ENCODE measurements at places on chromosomes 5 and 9.

DNA sequence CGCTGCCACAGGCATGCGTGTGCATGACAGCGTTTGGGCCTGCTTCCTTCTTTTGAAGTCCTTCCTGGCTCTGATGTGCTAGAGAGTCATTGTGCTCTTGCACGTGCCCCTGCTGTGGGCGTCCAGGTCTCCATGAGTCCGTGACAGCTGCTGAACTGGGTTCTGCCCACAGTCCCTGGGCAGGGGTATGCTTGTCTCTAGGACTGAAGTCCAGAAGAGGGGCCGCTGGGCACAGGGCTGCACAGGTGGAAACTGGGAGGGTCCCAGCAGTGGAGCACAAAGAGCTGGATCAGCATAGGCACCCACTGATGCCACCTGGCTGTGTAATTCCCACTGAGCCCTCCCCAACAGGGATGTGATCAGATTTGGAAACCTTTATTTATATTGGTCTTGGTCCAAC is 169.4 kb downstream of the IRX2 start:
- DNase-seq = no peak

DNA sequence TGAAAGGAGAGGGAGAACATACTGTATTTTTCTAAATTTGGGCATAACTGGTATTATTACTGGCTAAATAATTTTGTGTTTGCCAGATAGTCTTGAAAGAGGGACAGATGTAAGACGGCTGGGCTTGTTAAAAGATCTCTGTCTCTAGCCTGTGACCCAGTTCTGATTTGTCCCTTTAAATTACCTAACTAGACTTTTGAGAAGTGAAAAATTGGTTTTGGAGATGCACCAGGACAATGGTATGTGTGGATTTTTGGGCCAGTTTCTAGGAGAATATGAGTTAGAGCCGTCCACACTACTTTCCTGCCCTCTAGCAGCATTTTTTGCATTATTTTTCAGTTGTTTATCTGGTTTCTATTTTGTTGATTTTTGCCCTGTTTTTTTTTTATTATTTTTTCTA is 33.5 kb downstream of the LNPEP start:
- DNase-seq = no peak

DNA sequence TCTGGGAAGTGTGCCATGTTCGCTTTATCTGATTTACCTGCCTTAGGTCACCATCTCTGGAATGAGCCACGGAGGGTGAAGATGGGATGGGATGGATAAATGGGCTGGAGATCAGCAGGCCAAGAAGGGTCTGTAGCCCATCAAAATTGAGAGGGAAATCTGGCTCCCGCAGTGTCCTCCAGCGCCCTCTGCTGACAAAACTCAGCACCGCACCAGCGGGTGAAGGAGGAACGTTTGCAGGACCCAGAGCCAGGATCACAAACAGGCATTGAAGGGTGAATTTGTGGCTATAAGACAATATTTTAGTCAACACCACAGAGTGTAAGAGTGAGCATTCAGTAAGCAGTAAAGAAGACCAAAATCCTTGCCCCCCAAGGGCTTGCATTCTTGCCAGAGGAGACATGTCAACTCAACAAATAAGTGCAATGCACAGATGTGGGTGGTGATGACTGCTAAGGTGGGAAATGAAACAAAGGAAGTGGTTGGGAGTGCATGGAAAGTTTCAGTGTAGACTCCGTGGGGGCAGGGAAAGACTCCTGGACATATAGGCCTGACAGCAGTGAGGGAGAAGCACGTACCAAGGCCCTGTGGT is 124.4 kb downstream of the TENT4A start:
- DNase-seq = peak; percentile 30

GRCh38 chr5:66410122-66410521 is 186.1 kb upstream of the MAST4 start:
- DNase-seq = no peak

GRCh38 chr9:2664174-2665065 is 42.8 kb downstream of the VLDLR start:
- no peak for DNase-seq

All from Kasumi-1 (cell line).